Fibroblast of skin of right quadriceps (primary cell): ENCODE measurements at places on chromosomes 3 and 15.
A peak's percentile ranks its signal among the peaks of the same experiment; 100 is the strongest.

DNA sequence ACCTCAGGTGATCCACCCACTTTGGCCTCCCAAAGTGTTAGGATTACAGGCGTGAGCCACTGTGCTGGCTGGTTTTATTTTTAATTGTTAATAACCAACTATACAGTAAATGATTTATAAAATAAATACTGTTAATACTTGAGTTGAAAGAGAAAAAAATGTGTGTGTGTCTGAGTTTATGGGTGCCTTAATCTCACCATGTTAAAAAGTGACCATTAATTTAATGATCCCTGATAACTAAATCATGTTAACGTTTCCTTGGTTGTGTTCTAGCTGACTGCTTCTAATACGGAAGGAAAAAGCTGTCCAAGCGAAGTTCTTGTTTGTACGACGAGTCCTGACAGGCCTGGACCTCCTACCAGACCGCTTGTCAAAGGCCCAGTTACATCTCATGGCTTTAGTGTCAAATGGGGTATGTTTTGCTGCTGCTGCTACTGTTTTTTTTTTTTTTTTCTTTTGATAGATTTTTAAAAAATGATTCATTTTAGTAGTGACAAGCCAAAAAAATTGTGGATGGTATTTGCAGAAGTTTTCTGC is 113.5 kb downstream of the GHSR start:
- no peak for DNase-seq

- peak; percentile 4 for DNase-seq
Observed at GRCh38 chr15:67564968-67565345, 22.5 kb downstream of the MAP2K5 start.

DNA sequence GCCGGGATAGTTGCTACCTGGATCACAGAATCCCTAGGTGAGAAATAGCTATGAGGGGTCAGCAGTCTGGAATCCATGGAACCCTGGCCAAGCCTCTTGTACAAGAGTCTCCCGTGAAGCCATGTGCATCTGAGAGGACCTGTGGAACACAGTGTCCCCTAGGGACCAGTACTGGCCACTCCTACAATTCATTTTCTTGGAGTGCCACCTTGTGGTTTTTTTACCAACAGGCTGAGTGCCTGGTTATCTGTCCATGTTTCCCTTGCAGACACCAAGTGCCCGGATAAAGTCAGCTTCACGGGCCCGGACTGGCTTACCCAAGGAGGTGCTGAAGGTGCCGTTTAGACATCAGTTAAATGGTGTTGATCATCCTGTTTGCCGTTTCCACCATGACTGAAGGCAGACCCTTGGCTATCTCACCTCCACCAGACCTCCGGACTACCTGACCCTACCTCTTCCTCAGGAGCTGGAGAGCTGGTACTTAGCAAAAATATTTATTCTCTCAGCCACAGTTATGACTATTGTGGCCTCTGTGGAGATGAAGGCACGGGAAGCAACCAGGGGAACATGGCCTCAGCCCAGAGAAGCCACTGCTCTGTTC is 93.9 kb downstream of the RBPMS2 start:
- DNase-seq: peak; percentile 54

DNA sequence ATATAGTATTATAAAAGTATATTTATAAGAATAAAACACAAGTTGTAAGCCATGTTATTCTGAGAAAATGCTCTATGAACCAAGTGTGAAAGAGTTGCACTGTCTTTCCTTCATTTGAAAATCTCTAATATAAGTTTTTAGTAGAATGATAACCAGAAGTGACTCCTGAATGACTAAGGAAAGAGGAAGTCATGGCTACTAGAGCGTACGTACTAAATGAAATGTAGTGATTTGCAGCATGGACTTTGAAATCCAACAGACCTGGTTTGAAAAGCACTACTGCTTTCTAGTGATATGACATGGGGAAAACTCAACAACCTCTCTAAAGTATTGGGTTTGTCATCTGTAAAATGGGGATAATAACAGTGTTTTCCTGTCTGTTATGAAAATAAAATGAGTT is 10.3 kb upstream of the DNAJC13 start:
- no peak for DNase-seq

GRCh38 chr3:102761766-102762165 is 327.0 kb downstream of the ZPLD1 start:
- DNase-seq: no peak

DNA sequence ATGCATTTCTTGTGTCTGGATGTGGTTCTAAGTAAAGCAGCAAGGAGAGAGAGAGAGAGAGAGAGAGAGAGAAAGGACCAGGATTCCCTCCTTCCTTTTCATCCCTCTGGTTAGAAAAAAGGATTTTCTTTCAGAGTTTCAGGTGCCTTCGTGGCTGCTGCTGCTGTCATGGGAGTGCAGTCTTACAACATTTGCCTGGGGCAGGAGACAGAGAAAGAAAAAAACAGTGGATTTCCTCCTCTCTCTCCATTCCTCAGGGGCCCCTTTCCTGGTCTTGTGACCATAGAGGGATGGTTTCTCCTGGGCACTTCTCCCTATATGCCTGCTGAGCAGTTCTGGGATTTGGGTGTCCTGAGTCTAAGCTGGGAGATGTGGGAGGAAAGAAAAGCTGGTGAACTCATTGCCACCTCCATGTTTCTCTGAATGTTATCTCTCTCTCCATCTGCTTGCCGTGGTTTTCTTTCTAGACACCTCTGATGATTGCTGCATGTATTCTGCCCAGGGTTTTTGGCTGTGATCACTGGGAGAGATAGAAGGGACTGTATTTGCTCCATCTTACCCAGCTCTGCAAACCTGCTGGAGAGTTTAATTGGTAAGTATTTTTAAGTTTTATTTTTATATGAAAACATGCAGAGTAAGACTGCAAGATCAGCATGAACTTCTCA is 142.4 kb upstream of the RGMA start:
- no peak for DNase-seq

DNA sequence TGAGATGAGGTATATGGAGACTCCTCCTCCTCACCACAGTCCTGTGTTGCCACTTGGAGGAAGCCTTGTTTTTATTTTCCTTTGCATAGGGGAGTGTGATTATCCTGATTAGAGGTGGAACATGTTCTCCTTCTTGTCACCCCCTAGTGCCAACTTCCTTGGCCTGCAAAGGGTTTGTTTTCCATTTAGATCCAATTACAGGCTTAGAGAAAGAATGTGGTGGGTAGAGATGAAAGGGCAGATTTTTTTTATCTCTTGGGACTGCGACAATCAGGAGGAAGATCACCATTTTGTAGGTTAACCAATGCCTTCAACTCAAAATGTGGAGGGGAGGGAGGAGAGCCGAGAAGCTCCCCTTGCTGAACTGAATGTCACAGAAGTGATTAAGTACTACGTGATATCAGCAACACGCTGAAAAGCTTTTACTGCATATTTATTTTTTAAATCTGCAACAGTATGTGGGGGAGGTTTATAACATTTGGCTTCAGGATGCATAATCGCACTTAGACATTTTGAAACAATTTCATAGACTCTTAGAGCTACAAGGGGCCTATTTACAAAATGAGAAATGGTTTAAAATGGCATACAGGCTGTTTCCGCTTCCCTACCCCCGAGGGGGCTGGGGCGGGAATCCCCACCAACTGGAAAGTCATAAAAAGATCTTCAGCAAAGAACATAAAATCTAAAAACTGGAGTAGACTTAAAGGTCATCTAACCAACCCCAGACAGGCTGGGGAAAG is 2.4 kb downstream of the LMCD1 start:
- peak; percentile 35 for DNase-seq

DNA sequence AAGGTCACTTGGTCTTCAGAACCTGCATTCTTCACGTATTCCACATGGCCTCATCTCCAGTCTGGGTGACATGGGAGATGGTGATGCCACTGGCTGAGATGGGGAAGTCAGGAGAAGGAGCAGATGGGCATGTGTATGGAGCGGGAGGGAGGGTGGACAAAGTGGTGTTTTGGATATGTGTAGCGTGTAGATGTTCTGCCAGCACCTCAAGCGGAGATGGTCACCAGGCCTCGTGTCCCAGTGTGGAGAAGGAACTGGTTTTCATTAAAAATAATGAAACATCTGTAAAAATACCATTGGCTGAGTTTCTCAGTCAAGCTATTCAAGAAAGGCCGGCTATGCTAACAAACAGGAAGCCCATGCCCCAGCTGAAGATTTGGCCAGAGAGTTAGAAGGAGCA is 26.2 kb downstream of the LARP6 start:
- DNase-seq: no peak

DNA sequence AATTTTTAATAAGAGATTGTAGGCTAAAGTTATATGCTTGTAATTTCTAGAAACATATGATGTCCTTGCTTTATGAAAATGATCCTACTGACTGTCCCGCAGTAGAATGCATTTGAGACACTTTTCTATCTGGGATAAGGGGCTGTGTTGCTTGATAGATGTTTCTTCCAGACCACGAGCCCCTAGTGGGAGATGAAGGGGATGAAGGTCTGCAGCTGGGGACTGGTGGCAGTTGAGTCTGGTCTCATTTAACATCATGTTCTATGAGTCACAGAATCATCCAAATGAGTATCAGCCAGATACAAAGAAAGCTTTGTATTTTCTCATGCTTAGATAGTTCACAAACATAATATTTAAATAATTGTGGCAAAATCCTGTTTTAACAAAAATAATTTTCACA is 84.3 kb upstream of the PRTG start:
- DNase-seq: no peak

GRCh38 chr3:13479582-13480339 is at the start of gene HDAC11:
TSS of gene HDAC11 (plus strand) at chr3:13480306. CDS start at chr3:13480348, 42 bp downstream.
- peak; percentile 96 for DNase-seq

- DNase-seq: no peak
Observed at GRCh38 chr3:184333190-184333589, 4.2 kb upstream of the FAM131A start.

DNA sequence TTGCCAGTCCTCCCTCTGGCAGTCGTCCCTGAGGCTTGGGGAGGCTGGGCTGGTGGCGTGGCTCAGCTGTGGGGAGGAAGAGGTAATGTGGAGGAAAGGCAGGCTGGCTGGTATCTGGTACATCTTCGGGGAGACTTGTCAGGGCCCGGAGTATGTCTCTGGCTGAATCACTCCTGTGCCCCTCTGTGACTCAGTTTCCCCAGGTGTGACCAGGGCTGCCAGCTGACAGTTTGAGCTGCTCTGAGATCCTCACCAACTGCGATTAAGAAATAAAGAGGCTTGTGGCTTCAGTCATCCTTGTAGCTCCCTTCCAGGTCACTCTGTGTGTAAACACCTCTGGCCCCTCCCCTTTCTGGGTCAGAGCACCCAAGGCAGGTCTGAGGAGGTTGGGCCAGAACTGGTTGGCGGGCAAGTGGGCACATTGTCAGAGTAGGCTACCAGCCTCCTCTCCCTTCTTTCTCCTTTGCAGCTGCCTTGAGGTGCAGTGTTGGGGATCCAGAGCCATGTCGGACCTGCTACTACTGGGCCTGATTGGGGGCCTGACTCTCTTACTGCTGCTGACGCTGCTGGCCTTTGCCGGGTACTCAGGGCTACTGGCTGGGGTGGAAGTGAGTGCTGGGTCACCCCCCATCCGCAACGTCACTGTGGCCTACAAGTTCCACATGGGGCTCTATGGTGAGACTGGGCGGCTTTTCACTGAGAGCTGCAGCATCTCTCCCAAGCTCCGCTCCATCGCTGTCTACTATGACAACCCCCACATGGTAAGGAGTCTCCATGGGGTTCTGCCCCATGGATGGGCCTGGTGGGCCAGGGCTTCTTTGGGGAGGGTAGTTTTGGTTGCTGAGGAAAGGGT is 3.0 kb downstream of the TEX264 start:
- DNase-seq: no peak

DNA sequence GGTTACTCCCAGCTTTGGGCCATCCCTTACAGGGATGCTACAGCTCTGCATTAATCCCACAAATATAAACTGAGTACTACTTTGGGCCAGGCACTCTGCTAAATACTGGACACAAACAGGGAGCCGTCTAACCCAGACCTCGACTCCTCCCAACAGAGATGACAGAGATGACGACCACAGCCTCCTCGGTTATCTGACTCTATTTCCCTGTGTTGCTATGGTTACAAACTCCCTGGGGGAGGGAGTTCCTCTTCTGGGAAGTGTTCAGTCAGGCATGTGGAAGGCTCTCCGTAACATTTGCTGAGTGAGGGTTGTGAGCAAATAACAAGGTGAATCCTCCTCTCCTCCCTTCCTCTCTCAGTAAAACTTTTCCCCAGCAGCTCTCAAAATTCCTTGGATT is 6.7 kb upstream of the CMTM7 start:
- peak; percentile 38 for DNase-seq

- peak; percentile 48 for DNase-seq
Observed at GRCh38 chr3:187243933-187244524, 46.7 kb downstream of the RTP1 start.

DNA sequence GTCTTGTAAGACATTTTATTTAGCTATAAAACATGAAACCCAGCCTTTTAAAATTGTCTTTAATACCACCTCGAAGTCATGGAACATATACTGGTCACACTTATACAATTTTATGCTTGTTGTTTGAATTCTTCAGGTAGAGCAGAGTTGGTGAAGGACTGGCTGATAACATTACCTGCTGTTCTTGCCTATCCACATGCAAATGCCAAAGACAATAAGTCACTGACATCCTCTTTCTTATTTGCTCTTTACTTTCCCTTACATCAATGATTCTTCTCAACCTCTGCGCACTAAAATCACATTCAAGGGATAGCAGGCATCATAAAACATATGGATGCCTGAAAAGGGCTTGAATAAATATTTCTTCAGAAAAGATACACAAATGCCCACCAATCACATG is 392.5 kb upstream of the ATP11B start:
- no peak for DNase-seq

DNA sequence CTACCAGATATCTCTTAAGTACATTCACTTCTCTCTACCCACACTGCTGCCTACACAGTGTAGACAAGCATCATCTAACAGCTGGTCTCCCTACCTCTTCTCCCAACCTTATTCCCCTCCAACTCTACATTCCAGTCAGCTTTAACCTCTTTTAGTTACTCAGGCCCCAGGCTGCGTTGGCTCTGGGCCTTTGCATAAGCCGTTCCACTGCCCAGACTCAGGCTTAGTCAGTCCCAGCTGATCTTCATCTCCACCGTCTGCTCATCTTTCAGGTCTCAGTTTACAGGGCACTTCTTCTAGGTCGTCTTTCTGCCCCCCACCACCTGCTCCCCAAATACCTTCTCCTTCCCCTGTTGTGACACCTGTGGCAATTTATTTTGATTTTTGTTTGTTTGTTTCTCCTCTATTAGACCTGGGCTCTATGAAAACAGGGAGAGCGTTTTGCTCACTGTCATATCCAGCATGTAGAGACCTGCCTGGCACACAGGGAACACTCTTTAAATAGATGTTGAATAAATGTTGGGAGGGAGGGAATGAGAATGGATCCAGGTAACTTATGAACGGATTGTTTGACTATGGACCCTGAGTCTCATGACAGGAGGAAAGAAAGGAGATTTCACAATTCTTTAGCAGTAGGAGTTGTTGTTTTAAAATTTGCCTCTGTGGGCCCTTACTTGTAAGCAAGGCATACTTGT is 11.1 kb downstream of the SLC27A2 start:
- no peak for DNase-seq

DNA sequence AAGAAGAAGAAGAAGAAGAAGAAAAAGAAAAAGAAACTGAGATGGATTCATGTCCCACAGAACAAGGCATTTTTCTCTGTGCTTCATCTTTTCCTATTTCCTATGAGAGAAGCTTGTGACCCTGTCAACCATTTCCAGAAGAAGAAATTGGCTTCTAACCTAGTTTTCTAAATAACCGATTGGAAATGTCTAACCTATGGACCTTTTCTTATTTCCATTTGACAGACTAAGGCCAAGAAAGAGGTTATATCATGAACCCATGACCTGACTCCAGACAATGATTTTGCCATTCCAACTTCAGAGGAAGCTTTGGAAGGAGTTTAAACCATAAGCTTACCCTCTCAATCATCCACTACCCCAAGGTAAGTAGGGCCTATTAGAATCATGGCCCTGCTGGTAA is 16.3 kb upstream of the CSRNP1 start:
- DNase-seq: no peak
